ENCODE measurements at places on chromosomes 1 and 21.

DNA sequence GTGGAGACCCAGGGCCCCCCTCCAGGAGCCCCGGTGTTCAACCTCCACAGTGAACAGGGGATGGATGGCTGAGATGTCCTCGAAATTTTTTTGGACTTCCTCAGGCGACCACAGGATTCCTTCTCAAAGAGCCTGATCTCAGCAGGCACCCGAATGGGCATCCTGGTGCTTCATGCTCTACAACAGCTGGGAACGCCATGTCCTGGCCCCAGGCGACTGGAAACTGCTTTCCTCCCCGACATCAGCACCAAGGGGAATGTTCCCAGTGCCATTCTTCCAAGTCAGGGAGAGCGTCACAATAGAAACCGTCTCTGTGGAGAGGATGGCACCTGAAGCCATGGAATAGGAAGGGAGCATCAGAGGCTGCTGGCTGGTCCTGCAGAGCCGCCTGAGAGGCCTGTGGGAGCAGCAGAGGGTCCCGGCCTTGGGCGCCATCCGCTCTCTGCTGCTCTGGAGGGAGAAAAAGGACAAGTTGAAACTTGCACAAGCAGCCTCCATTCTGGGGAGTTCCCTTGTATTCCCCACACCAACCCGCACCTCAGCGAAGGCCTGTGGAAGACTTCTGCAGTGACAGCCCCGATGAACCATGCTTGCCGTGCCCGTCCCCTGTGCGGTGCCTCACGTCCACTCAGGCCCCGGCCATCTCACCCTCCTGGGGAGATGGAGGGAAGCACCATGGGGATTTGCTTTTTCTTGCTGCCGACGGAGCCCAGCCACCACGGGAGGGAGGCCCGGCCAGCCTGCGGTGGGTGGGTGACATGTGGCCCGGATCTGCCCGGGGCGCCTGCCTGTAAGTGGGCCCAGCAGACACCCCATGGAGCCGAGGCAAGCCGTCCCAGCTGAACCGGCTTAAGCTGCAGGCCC lies 2.3 kb upstream of the ADARB1 start:
- DNase-seq: no peak

DNA sequence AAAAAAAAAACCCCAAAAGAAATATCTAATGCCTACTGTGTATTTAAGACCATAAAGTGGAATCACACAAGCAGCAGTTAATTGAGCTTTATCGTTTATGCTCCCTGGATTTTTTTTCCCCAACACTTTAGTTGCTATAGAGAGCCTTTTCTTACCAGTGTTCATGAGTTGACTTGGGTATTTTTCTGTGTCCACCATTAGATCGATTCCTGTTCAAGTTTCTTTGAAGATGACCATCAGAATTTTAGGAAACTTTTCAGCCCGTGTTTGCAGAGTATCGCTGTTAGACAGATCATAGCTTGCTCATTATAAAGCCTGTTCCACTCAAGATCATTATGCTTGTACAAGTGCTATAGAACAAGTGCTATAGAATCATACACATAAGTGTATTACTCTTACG lies 1.5 kb downstream of the RALGPS2 start:
- DNase-seq: no peak

GRCh38 chr1:24149866-24150233 lies 6.9 kb upstream of the IL22RA1 start:
- DNase-seq: no peak

GRCh38 chr1:161192476-161193465 lies 6.1 kb downstream of the ADAMTS4 start:
- no peak for DNase-seq

DNA sequence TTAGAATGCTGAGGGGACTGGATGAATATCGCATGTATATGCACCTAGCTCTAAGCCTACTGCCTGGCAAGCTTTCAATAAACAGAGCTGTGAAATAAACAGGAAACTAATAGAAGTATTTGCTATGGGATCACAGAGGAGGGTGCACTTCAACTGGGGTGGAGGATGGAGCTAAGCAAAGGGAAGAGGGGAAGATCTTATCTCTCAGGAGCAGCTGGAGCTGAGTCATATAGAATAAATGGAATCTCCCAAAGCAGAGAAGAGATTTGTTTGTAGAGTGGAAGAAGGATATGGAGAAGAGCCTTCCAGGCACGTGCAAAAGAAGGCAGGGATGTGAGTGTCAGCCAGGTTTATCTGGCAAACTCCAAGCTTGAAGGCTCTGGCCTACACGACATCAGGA lies 17.0 kb upstream of the KCNA10 start:
- no peak for DNase-seq

DNA sequence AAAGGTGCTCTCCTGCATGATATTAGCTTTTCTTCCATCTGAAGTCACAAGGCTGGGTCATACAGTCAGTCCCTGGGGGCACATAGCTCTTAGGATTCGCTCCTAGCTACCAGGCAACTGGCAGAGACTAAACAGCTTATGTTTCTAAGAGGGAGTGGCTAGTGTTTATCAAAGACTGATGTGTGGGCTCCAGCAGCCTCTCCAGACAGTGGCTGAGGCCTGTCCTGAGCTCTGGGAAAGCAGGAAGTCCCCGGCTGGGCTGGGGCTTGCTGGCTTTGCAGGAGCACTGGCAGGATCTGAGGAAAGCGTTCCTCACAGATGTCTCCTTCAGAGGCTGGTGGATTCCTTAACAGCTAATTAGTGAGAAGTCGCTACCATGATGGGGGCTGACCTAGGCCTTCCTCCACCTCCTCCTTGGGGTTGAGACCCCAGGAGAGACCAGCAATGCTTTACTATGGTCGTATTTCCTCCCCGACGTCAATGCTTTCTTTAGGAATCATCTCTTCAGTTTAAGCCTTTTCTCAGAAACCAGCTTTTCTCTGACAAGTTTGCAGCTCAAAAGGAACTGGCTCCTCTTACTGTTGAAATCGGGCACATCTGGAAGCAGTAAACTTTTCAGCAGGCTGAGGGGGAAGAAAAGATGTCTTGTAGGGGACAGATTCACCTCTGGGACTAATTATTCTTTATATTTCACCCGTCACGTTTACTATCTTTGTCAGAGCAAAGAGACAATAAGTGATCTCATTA lies 33.5 kb upstream of the HHAT start:
- DNase-seq: no peak

GRCh38 chr1:113197719-113198330 lies 124.8 kb downstream of the LRIG2 start:
- peak; percentile 80 for DNase-seq

- DNase-seq: no peak
These were observed 458.4 kb upstream of the LRRC7 start for GRCh38 chr1:69109277-69109676.

DNA sequence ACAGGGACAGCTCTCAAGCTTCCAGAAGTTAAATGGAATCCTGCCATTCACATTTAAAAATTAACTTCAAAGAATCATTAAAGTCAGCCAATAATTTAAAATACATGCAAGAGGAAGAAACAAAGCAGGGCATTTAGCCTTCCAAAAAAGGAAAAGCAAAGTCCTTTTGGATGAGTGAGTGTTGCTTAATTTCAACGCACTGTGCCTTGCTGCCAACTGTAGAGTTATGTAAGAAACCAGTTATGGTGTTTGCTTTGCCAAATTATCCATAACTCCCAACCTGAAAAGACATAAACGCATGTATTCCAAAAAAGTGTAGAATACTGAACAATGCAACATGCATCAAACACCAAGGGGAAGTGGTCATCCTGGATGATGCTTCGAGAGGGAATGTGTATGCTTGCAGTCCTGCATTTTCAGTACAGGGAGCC lies 16.1 kb upstream of the KCNE1 start:
- DNase-seq: no peak

DNA sequence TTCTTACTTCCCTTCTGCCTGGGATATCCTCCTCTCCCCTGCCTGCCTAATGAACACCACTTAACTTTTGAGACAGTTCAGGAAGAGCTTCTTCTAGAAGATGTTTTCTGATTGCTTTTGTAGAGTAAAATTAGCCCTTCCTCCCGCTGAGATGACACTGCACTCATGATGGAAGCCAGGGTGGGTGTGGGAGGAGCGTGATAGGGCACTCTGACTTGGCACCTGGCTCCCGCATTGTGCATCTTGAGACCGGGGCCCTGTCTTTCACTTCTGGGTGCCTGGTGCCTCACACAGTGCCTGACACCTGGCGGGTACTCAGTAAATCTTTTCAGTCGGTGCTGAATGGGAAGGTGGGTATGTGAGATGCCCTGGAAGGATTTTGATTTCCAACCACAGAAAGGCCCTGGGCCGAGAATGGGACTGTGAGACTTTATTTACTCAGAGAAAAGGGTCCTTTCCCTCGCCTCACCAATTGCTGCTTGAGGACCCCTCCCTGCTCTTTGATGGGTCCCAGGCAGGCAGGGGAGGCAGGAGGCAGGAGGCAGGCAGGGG lies 6.8 kb downstream of the THEM5 start:
- no peak for DNase-seq

DNA sequence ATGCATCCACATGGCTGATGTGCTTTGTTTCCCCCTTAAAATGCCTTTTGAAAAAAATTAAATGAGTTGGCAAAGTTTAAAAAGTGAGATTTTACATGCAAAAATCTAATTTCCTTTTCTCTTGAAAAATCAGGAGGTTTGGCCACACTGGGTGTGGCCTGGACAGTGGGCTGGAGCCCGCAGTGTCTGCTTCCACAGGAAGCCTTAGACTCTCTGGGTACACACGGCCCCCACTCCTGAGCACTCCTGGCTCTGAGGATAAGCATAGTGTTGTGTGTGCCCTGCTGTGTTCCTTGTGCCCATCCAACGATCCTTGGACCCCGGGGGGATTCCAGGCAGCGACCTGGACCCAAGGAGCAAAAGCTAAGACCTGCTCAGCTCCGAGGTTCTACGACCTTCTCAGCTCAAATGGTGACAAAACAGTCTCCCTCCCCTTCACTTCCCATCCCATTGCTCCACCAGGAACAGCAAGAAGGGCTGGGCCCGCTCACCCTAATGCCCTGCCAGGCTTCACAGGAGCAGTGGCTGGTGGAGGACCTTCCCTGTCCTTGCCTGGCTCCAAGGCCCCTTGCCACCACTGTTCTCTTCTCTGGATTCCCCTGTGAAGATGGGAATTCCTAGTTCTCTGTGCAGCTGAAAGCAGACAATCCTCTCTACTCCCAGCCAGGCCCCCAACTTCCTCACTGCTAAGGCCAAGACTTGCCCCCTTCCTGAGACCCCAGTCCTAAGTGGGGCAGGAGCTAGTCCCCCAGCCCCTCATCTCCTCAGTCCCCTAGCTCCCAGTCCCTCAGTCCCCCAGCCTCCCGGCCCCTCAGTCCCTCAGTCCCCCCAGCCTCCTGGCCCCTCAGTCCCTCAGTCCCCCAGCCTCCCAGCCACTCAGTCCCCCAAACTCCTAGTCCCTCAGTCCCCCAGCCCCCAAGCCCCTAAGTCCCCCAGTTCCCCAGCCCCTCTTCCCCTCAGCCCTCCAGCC lies 395.8 kb downstream of the PTPRU start:
- no peak for DNase-seq

GRCh38 chr1:59081795-59082194 lies 215.1 kb upstream of the FGGY start:
- no peak for DNase-seq

DNA sequence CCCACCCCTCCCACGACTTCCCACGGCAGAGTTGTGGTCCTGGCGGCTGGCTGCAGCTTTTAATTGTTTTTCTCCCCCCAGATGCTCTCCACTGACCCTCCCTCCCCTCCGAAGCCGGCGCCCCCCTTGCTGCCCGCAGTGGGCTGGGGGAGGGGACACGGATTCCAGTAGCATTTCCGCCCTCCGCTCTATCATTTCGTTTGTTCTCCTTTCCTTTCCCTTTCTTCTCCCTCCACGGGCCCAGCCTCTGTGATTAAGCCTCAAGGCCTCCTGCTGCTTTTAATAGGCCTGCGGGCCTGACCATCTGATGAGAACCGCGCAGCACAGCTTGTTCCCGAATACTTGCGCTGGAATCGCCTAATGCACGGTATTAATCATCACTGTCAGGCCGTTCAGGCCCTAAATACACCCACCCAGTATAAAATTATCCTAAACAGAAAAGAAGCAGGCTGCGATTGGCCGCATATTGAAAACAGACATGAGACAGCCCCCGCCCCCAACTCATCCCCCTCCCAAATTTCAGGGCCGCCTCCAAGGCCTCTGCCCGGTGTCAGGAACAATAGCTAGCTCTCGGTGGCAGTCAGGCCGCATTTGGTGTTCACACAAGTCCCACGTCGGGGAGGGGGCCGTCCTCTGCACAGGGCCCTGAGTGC lies 102.0 kb upstream of the ARHGEF16 start:
- peak; percentile 95 for DNase-seq

GRCh38 chr1:11749996-11750395 lies 12.0 kb upstream of the C1orf167 start:
- DNase-seq: no peak

DNA sequence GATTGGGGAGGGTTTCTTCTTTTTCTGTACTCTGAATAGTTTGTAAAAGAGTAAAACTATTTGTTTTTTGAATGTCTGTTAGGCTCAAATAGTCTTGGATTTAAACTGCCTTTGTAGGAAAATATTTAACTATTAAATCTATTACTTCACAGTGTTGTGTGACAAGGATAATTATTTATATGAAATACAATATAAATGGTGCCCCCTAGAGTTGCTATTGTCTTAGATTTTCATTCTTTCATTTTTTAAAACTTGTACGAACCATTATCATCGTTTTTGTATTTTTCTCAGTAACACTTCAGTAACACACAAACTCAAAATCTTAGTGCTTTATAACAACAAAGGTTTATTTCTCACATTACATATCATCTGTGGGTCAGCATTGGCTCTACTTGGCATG lies 37.4 kb downstream of the C1orf185 start:
- no peak for DNase-seq

DNA sequence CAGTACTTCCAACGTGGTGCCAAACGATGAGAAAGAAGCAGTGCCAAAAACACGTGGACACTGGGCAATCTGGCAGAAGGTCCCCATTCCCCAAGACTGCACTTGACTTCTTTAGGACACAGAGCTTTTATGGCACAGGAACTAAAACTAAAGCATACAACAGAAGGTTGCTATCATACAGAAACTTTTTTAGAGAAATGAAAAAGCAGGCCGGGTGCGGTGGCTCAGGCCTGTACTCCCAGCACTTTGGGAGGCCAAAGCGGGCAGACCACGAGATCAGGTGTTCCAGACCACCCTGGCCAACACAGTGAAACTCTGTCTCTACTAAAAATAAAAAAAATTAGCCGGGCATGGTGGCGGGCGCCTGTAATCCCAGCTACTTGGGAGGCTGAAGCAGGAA lies 43.0 kb downstream of the GNB1 start:
- DNase-seq: no peak

Measured in esophagus muscularis mucosa (tissue), 4 donors.